Inflammatory macrophage treated with lipopolysaccharide for 1 hour (primary cell): ENCODE measurements at places on chromosomes 5 and 9.

GRCh38 chr5:137264573-137264972, 234.6 kb downstream of the SPOCK1 start:
- no peak for DNase-seq

- DNase-seq = no peak
Measured at GRCh38 chr5:113170707-113171106, 194.1 kb downstream of the DCP2 start.

DNA sequence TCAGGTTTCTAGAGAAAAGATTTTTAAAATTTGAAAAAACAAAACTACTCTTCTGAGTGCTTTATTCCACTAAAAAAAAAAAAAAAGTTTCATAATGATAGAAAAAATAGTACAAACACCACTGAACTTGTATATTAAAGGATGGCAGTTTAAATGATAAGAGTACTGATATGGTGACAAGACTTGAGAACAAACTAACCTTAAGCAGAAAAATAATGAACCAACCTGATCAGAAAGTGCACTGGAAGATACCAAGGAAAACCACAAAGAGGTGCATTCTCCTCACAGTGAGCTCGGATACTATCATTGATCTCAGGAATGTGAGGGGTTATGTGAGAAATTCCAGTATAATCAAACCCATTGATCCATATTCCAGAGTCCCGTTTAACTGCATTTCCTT, 34.3 kb downstream of the ERMP1 start:
- DNase-seq = no peak

DNA sequence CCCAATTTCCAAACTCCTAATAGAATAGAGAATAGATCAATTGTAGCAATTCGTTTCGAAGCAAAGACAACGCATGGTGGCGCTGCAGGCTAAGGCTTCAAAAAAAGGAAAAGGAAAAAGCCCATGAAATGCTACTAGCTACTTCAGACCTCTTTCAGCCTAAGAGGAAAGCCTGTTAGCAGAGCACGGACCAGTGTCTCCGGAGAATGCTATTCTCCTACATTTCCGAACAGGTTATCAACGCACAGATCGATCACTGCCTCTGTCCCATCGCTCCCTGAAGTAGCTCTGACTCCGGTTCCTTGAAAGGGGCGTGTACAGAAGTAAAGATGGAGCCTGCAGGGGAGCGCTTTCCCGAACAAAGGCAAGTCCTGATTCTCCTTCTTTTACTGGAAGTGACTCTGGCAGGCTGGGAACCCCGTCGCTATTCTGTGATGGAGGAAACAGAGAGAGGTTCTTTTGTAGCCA, at the start of gene PCDHB15:
Gene PCDHB15 (plus strand): TSS at position 146 of the 468 bp plus-strand sequence. CDS start 184 bp downstream, at position 330.
- no peak for DNase-seq

GRCh38 chr5:80957031-80957761, 3.0 kb upstream of the RASGRF2 start:
- DNase-seq = no peak

GRCh38 chr5:149205625-149206523, 64.6 kb downstream of the ABLIM3 start:
- DNase-seq = no peak

GRCh38 chr5:107090506-107090905, 580.2 kb downstream of the EFNA5 start:
- no peak for DNase-seq

GRCh38 chr9:112380102-112380824, at the start of gene HSDL2:
TSS of gene HSDL2 (plus strand) at chr9:112380108. CDS start at chr9:112380164, 56 bp downstream.
- DNase-seq = peak; percentile 9

DNA sequence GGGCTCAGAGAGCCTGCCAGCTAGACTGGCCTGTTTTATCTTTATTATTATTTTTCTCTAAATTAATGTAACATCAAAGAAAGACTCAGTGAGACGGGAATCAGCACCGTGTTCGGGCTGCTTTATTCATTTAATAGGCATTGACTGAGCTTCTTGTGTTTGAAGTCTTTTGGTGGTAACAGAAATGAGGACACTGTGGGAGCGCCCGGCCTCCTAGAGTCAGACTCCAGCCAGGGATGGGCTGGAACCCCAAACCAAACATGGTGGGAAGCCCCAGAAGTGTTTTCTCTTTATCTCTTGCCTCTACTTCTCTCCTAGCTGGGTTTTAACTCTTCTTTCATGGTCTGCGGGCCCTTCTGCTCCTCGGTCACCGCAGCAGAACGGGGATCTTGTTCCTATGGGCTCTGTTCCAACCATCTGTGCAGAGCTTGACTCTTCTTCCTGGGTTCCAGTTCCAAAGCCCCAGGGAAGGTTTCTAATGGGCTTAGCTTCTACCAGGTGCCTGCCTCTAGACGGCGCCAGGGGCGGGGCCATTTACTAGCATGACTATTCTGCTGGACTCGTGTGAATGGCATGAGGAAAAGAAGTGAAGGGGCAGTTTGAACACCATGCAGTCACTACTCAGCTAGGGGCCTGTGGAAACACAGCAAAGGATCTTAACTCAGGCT, 123.8 kb downstream of the FGF18 start:
- DNase-seq = no peak

DNA sequence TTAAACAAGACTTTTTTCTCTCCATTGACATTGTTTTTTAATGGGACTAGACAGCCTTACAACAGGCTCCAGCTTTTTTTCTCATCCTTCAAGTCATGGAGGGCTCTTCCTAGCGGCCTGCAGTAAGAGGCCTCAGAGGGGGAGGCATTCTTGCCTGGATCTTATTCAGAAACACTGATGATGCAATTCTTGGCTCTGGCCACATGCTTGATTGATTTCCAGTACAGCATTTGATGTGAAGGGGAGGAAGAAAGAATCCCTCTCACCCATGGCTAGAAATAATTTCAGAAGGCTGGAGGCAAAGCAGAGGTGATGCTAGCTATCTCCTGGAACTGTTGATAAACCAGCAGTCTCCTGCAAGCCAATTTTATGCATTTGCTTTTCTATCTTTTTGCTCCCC, 324.8 kb downstream of the PRELID2 start:
- no peak for DNase-seq

DNA sequence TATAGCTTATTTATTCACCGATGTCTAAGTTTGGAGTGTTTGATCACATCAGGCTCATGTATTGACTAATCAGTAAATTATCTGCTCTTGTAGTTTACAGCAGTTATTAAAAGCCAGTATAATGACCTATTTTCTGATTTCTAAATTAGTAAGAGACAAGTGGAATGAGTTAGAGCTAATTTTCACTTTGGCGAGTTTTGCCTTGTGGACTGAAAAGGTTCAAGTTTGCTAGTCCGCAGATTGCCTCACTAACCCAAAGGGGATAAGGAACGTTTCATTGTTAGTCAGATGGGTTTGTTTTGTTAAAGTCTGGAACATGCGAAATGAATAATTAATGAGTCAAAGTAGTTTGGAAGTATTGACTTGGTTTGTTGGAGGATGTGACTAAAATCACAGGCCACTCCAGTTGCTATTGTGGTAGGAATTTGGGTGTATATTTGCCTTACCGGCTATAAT, 40.1 kb downstream of the SMARCA2 start:
- DNase-seq = no peak

GRCh38 chr5:117455236-117456233, 880.9 kb upstream of the SEMA6A start:
- DNase-seq = no peak

- DNase-seq = no peak
Measured at GRCh38 chr5:134512661-134512999, 12.8 kb upstream of the JADE2 start.

DNA sequence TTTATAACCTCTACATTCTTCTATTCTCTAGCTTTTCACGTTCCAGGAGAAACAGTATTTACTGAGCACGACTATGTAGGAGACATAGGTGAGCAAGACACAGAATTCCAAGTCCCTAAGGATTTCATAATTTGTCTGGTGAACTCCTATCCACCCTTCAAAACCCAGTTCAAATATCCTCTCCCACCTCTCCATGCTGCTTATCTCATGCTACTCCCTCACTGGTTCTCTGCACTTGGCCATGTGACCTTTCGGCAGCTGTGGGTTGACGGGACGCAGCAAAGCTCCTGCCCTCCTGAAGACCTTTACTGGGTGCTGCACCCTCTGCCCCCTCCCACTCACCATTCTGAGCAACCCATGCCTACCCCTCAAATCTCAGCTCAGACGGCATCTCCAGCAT, 173.2 kb downstream of the RGS3 start:
- no peak for DNase-seq

DNA sequence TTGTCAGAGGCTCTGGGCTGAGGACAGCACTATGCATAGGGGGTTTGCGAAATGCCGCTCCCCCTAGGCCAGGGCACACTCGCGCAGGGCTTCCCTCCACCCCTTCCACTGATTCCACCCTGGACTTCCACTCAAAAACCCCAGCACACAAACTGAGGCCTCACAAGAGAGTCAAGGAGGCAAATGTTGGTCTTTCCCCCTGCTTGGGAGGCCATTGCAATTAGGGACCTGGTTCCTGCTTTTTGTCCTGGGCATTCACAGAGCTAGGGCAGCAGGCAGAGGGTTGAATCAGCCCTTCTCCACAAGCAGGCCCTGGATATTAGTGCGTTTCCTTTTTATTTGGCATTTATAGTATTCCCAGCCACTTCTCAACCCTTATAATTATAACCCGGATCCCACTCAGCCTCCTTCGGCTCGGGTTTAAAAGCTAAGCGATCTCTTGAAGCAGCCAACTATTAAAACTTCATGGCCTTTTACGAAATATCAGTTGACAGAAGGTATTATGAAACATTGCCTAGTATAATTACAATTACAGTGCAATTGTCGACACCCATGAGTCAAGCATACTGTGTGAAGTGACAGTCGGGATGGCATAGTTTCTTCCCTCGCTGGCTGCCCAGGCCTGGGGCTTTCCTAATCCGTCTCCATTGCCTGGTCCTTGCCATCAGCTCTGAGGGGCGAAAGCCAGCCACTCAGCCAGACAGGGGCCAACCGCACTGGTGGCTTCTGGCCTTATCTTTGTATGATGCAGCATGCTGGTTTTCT, 285.5 kb upstream of the MAP3K1 start:
- DNase-seq = peak; percentile 84

DNA sequence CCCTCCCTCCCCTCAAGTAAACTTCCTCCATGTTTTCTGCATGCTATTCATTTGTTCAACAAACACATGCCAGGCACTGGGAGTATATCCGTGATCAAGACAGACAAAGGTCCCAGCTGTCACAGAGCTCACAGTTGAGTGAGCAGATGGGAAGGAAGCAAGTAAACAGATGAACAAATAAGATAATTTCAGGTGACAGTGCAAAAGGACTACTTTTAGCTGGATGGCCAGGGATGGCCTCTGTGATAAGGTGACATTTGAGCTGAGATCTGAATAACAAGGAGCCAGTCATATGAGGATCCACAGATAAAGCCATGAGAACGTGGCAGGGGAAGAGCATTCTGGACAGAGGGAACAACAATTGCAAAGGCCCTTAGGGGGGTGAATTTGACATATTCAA, 121.7 kb upstream of the RAD23B start:
- no peak for DNase-seq

DNA sequence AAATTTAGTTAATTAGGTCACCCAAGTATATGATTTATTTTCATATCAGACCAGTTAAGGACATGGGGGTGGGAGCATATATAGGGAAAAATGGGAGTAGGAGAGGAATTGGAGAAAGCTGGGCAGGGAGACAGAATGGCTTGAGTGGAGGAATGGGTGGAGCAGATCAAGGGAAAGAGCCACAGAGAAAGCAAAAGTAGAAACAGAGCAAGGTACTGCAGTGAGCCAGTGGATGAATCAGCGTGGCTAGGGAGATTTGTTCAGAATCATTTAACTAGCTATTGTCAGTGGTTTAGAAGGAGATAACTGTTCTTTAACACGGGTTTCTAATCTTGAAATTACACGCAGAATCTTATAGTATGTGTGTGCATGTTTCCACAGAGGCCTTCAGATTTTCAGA, 37.4 kb downstream of the SNX24 start:
- no peak for DNase-seq

GRCh38 chr9:130661451-130662098, 2.8 kb upstream of the PRDM12 start:
- DNase-seq = no peak

DNA sequence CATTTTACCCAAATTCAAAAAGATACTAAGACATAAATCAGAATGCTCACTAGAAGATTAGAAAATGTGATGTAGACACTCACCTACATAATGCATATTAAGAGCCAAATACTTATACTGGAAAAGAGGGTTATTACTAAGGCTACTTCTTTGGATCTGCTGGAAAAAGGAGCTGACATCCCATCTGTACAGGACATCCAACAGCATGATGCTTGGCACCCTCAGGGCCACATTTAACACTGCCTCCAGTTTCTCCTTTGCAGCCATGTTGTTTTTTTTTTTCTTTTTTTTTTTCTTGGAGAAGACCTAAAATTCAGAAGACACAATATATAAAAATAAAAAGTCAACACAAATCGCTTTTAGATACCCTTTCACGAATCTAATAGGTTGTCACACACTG, 6.0 kb downstream of the RNF145 start:
- DNase-seq = no peak

- DNase-seq = peak; percentile 78
Measured at GRCh38 chr5:142769251-142769792, 855 bp upstream of the ARHGAP26 start.

- DNase-seq = no peak
Measured at GRCh38 chr9:19270421-19270949, 40.0 kb downstream of the DENND4C start.

DNA sequence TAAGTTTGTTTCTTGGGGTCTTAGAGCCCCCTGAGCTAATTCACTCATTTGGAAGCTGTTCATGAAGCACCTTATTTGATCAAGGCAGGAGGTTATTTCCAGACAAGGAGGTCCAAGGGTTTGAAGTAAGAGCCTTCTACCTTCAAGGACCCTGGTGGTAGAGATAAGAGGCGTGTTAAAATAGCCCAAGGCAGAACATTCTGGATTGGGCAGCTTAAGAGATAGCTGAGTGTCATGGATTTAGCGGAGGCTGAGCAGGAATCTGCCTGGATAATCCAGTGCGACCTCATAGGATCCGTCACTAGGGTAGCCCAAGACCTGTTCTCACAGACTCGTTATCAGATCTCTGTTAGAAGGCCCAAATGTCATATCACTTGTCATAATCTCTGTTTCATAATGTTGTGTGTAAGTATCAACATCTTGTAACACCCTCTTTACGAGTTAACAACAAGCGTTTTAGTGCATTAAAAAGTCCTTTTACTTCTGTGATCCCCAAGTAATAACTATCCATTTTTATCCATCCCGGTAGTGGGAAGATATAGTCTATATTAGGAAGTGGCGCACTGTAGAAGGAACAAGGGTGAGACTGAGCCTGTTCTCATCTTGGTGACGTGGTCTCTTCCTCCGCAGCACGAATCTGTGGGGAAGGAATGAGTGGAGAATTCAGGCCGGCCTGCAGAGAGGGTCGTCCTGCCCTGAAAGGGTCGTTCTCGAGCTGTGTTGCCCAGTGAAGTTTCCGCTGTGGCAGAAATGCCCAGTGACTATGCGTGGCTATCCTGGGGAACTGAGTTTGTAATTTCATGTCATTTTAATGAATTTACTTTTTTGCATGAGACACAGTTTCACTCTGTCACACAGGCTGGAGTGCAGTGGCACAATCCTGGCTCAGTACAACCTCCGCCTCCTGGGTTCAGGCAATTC, 28.8 kb downstream of the SLC25A25 start:
- peak; percentile 53 for DNase-seq

DNA sequence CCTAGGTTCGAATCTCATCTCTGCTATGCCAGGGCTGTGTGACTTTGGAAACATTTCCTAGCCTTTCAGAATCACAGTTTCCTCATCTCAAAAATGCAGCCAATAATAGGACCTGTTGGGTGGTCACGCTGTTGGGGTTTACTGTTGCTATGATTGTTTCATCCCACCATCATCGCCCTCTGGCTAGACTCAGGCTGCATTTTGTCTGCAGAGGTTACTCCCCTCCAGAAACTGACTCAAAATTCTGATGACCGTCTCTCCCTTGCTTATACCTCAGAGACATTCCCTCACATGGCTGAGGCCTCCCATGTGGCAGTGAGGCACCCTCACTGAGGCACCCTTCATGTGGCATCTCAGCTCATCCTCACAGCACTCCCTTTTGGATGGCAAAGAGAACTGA, 61.6 kb downstream of the COL27A1 start:
- no peak for DNase-seq
